ENCODE measurements at places on chromosomes 2 and 18.
A peak's percentile ranks its signal among the peaks of the same experiment; 100 is the strongest.

DNA sequence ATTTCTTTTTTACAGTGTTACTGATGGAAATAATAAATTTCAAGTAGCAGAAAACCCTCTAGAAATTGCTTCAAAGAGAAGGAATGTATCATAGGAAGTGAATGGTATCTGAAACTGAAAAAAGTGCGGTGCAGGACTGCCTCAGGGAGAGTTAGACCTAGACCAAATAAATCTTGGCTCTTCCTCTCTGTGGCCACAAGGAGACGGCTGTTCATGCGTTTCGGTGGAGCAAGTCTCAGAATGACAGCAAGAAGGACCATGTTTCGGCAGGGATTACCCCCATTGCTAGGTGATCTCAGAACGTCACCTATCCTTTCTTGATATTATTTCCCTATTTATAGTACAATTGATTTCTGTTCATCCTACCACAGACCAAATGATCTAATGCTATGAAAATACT lies 522.3 kb downstream of the SOX11 start:
- DNase-seq: peak; percentile 51

GRCh38 chr2:220509096-220509757 lies 881.8 kb downstream of the SLC4A3 start:
- no peak for DNase-seq

DNA sequence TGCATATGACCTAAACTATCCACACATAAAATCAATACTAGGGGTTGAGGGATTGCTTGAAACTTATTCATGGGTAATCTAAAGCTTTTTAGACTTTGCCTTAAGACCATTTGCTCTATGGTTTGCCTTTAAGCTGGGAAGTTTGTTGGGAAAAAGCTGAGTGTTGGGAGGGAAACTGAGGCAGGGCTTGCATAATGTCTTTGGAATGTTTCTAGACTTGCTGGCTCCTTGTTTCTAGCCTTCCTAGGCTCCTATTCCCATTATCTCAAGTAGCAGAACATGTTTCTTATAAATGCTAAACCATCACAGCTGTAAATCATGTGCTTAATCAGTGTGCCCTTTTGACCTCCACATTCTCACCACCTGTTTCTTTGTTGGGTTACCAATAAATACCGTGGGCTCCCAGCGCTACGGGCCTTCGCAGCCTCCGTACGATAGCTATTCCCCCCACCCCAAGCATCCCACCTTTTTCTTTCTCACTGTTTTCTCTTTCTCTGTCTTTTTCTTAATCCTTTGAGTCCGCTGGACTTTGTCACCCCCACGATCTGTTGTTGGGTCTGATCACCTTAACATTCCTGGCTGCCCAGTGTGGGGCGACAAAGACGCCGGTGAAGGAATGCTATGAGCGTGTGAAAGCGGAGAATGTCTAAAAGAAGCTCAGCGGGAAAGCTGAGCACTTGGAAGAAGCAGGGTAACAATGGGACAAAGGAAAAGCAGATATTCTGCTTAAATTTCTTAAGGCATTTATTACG lies 49.4 kb upstream of the CWC22 start:
- DNase-seq: no peak

- no peak for DNase-seq
These were observed 57.4 kb downstream of the FAM168B start for GRCh38 chr2:131035826-131036231.
